ENCODE measurements at places on chromosomes 16 and 17. TPM values are rescaled to one million over a fixed set of nuclear protein-coding genes. Genes with fewer than 3 reads are reported as not detected.

The ATP1B2 gene
- polyA plus RNA-seq: not detected

The SMPD3 gene
- polyA plus RNA-seq: 9.0 TPM

- no peak overlapping the region for H3K27ac ChIP-seq
- H3K4me3 ChIP-seq: no peak overlapping the region
- no peaks in the 10 kb centered on the region for H3K27me3 ChIP-seq
- no peak for DNase-seq
- no peaks in the 10 kb centered on the region for H3K36me3 ChIP-seq
Observed at GRCh38 chr17:69401251-69401650, 13.2 kb upstream of the MAP2K6 start.

DNA sequence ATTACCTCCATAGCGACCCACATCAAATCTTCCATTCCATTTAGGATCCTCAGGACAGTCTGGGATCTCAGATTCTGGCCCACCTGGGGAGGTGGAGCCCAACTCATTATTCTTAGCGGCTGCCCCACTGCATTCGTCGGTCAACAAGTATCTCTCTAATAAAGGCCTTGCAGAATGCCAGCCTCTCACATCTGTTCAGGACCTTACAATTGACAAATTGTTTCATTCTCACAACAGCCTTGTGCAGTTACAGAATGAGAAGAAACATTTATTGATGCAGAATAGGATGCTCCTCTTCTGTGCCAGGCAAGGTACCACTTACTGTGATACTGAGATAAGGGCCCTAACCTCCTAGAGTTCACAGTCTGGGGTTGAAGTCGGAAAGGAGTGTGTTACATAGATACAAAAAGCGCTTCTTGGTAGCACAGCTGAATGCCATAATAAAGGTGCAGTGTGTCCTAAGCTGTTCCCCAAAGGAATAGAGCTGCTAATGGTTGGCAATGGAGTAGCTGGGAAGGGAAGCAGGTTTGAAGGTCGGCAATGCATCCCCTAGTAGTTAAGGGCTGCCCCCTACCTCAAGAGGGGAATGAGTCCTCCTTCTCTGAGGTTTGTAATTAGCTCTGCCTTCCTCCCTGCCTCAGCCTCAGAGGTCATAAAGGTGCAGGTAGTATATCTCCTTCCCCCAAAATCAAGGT lies 2.3 kb upstream of the MPP2 start:
- H3K27ac ChIP-seq: no peak overlapping the region
- no peaks in the 10 kb centered on the region for H3K4me1 ChIP-seq
- no peaks in the 10 kb centered on the region for H3K36me3 ChIP-seq
- H3K27me3 ChIP-seq: no peaks in the 10 kb centered on the region
- no peak overlapping the region for H3K4me3 ChIP-seq

DNA sequence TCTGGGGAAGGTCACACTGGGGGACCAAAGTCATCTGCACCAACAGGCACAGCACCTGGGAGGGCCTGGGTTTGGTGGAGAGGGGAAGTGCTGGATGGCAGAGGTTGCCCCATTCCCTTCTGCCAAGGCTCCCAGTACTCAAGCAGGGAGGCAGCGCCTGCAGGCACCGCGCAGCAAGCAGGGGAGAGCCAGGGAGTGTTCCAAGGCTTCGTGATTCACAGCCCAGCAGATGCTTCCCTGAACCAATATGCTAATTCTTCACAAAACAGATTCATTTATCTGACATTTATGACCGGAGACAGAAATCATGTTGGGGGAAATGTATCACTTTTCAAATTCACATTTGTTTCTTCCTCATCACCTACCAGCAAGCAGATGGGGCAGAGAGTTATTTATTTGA lies 13.4 kb upstream of the CDH5 start:
- H3K27me3 ChIP-seq: no peaks in the 10 kb centered on the region
- H3K36me3 ChIP-seq: no peaks in the 10 kb centered on the region
- DNase-seq: no peak
- H3K4me3 ChIP-seq: no peak overlapping the region

DNA sequence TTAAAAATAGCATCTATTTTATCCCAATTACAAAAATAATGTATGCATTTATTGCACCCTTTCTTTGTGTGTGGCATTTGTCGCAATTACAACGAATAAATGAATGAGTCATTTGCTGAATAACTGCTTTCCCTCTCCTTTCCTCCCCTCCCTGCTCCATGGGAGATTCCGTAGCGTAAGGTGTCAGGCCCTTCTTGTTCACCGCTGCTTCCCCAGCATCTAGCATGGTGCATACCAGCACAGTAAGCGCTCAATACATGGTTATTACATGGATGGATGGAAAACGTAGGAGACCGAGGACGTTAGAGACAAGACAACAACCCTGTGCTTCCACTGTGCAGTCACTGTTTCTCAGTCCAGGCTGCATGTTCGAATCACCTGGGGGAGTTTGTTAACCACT lies 336.0 kb upstream of the EEF2KMT start:
- no peak for DNase-seq
- H3K36me3 ChIP-seq: no peaks in the 10 kb centered on the region
- no peaks in the 10 kb centered on the region for H3K27me3 ChIP-seq
- no peaks in the 10 kb centered on the region for H3K4me1 ChIP-seq
- H3K27ac ChIP-seq: no peak overlapping the region

The DNAI2 gene
- 0.10 TPM for polyA plus RNA-seq

The HIRIP3 gene
- polyA plus RNA-seq: 9.7 TPM

The HOXB6 gene
- 28.5 TPM for polyA plus RNA-seq

The TSC2 gene
- 31.2 TPM for polyA plus RNA-seq

- no peak overlapping the region for H3K4me3 ChIP-seq
- H3K27me3 ChIP-seq: no peaks in the 10 kb centered on the region
- H3K4me1 ChIP-seq: peaks cover 19% of the 10 kb centered on the region
- no peaks in the 10 kb centered on the region for H3K36me3 ChIP-seq
- no peak overlapping the region for H3K27ac ChIP-seq
- DNase-seq: no peak
Observed at GRCh38 chr17:73722165-73722564, 77.9 kb upstream of the SDK2 start.

DNA sequence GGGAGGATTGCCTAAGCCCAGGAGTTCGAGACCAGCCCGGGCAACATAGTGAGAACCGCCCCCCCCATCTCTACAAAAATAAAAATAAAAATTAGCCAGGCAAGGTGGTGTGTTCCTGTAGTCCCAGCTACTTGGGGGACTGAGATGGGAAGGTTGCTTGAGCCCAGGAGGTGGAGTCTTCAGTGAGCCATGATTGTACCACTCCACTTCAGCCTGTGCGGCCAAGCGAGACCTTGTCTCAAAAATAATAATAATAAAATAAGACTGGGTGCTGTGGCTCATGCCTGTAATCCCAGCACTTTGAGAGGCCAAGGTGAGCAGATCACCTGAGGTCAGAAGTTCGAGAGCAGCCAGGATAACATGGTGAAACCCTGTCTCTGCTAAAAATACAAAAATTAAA lies 11.5 kb downstream of the PDP2 start:
- no peaks in the 10 kb centered on the region for H3K36me3 ChIP-seq
- H3K4me1 ChIP-seq: peaks cover 7% of the 10 kb centered on the region
- H3K4me3 ChIP-seq: no peak overlapping the region
- no peak for DNase-seq
- no peaks in the 10 kb centered on the region for H3K27me3 ChIP-seq

- no peak overlapping the region for H3K4me3 ChIP-seq
- H3K36me3 ChIP-seq: no peaks in the 10 kb centered on the region
- no peaks in the 10 kb centered on the region for H3K27me3 ChIP-seq
- H3K4me1 ChIP-seq: peaks cover 9% of the 10 kb centered on the region
Observed at GRCh38 chr17:56130631-56131030, 22.6 kb upstream of the ANKFN1 start.

GRCh38 chr16:29014561-29015069 lies 29.8 kb downstream of the LAT start:
- DNase-seq: no peak
- no peaks in the 10 kb centered on the region for H3K36me3 ChIP-seq
- H3K27me3 ChIP-seq: no peaks in the 10 kb centered on the region
- no peak overlapping the region for H3K27ac ChIP-seq

- H3K4me1 ChIP-seq: no peaks in the 10 kb centered on the region
- no peaks in the 10 kb centered on the region for H3K27me3 ChIP-seq
- H3K4me3 ChIP-seq: no peak overlapping the region
- H3K36me3 ChIP-seq: no peaks in the 10 kb centered on the region
Observed at GRCh38 chr16:13781575-13782338, 138.2 kb upstream of the ERCC4 start.

GRCh38 chr16:54493594-54493993 lies 207.0 kb upstream of the IRX3 start:
- no peaks in the 10 kb centered on the region for H3K36me3 ChIP-seq
- no peak overlapping the region for H3K4me3 ChIP-seq
- DNase-seq: no peak
- no peaks in the 10 kb centered on the region for H3K4me1 ChIP-seq

- DNase-seq: no peak
- H3K36me3 ChIP-seq: no peaks in the 10 kb centered on the region
- H3K27me3 ChIP-seq: peaks cover 23% of the 10 kb centered on the region
- H3K4me1 ChIP-seq: no peaks in the 10 kb centered on the region
Observed at GRCh38 chr17:74078363-74078941, 125.0 kb upstream of the RPL38 start.

- H3K27ac ChIP-seq: no peak overlapping the region
- H3K36me3 ChIP-seq: peaks cover 3% of the 10 kb centered on the region
- no peaks in the 10 kb centered on the region for H3K27me3 ChIP-seq
Observed at GRCh38 chr16:70770626-70771552, 30.1 kb downstream of the VAC14 start.

The CD300H gene
- polyA plus RNA-seq: not detected

The TBC1D28 gene
- polyA plus RNA-seq: not detected

DNA sequence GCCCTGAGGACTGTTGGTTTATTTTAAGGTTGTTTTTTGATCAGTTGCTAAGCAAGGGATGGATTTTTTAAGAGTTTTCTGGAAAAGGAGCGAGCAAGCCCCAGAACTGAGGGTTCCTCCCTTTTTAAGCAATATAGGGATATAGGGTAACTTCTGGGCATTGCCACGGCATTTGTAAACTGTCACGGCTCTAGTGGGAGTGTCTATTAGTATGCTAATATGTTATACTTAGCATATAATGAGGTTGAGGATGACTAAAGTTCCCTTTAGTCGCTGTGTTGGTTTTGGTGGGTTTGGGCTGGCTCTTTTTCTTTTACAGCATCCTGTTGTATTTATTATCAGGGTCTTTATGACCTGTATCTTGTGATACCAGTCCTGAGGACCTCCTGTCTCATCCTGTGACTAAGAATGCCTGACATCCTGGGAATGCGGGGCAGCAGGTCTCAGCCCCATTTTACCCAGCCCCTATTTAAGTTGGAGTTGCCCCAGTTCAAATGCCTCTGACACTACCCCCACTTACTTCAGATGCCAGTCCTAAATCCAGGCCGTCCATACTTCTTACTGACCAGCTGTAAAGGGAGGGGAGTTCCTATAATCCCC lies 59.4 kb downstream of the MFSD11 start:
- H3K27ac ChIP-seq: no peak overlapping the region
- no peaks in the 10 kb centered on the region for H3K27me3 ChIP-seq
- DNase-seq: no peak
- no peaks in the 10 kb centered on the region for H3K4me1 ChIP-seq
- H3K4me3 ChIP-seq: no peak overlapping the region
- no peaks in the 10 kb centered on the region for H3K36me3 ChIP-seq

The GRAPL gene
- 2.4 TPM for polyA plus RNA-seq

The KIF18B gene
- polyA plus RNA-seq: 10.5 TPM

The ATP2A1 gene
- 1.2 TPM for polyA plus RNA-seq

- no peak overlapping the region for H3K27ac ChIP-seq
- no peaks in the 10 kb centered on the region for H3K36me3 ChIP-seq
- peaks cover 6% of the 10 kb centered on the region for H3K4me1 ChIP-seq
- no peaks in the 10 kb centered on the region for H3K27me3 ChIP-seq
Observed at GRCh38 chr17:66573078-66573477, 261.8 kb upstream of the CACNG5 start.

DNA sequence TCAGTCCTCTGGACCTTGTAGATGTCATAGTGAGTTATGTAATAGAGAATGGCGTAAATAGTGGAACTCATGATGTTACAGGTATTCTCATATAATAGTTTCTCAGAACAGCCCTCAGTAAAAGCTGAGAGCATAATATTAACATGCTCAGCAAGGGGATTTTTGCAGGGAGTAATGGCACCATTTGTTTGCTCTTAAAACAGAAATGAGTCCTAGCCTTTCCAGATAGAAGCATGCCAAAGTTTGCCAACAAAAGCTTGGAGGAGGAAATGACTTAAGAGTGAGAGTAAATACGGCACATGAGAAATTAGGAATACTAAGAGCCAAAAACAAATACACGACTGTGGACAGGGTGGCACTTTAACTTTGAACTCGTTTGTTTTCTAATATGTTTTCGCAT lies 198.4 kb downstream of the ANKFN1 start:
- no peaks in the 10 kb centered on the region for H3K27me3 ChIP-seq
- DNase-seq: no peak
- no peaks in the 10 kb centered on the region for H3K36me3 ChIP-seq
- H3K27ac ChIP-seq: no peak overlapping the region
- no peak overlapping the region for H3K4me3 ChIP-seq

The PRCD gene
- 4.8 TPM for polyA plus RNA-seq

DNA sequence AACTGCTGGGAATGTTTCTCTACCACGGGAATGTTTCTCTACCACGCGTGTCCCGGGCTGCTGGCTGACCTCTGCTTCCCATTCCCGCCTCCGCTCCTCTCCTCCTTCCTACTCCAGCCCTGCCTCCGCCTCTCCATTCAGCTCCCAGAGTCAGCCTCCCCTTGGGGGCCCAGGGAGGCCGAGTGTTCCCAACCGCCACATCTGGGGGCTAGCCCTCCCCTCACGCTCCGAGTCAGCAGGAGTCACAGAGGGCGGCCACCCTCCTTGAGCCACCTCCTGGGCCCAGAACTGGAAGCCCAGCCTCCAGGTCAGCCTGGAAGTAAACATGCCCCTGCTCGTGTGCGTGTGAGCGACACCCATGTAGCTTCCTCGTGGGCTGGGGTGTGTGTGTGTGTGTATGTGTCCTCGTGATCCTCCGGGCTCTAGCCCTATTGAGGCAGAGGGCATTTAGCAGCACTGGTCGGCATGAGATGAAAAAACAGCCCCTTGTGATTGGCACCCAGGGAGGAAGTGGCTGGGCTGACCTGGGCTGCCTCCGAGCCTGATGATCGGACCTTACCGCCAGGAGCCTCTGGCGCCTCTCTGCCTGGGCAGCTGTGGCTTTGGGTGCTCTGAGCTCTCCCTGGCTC lies 7.3 kb downstream of the CYGB start:
- no peaks in the 10 kb centered on the region for H3K4me1 ChIP-seq
- no peak overlapping the region for H3K4me3 ChIP-seq
- DNase-seq: peak; percentile 92

GRCh38 chr17:63369233-63369632 lies 76.9 kb downstream of the CYB561 start:
- H3K36me3 ChIP-seq: no peaks in the 10 kb centered on the region
- no peak overlapping the region for H3K27ac ChIP-seq
- no peaks in the 10 kb centered on the region for H3K27me3 ChIP-seq
- no peak overlapping the region for H3K4me3 ChIP-seq
- no peaks in the 10 kb centered on the region for H3K4me1 ChIP-seq
- DNase-seq: no peak

DNA sequence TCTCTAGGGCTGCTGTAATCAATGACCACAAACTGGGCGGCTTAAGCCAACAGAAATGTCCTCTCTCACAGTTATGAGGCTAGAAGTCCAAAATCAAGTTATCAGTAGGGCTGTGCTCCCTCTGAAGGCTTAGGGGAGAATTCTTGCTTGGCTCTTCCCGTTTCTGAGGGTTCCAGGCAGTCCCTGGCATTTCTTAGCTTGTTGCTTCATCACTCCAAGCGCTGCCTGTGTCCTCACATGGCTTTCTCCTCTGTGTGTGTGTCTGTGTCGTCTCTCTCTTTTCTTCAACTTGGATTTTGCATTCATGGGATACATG lies 13.7 kb upstream of the CDC42EP4 start:
- no peaks in the 10 kb centered on the region for H3K27me3 ChIP-seq
- H3K4me1 ChIP-seq: no peaks in the 10 kb centered on the region
- peak overlapping the region; percentile 70 for H3K27ac ChIP-seq
- DNase-seq: peak; percentile 83
- no peaks in the 10 kb centered on the region for H3K36me3 ChIP-seq

The PLA2G10 gene
- polyA plus RNA-seq: 22.7 TPM

GRCh38 chr17:10789694-10790271 lies 14.1 kb downstream of the TMEM238L start:
- H3K27me3 ChIP-seq: no peaks in the 10 kb centered on the region
- DNase-seq: no peak
- H3K27ac ChIP-seq: no peak overlapping the region
- H3K4me1 ChIP-seq: no peaks in the 10 kb centered on the region
